ENCODE measurements at places on chromosomes 3 and 15.

- no peak for DNase-seq
These were observed 186.7 kb downstream of the TJP1 start for GRCh38 chr15:29635513-29636098.

GRCh38 chr3:44030687-44031305 lies 210.9 kb upstream of the TOPAZ1 start:
- no peak for DNase-seq

DNA sequence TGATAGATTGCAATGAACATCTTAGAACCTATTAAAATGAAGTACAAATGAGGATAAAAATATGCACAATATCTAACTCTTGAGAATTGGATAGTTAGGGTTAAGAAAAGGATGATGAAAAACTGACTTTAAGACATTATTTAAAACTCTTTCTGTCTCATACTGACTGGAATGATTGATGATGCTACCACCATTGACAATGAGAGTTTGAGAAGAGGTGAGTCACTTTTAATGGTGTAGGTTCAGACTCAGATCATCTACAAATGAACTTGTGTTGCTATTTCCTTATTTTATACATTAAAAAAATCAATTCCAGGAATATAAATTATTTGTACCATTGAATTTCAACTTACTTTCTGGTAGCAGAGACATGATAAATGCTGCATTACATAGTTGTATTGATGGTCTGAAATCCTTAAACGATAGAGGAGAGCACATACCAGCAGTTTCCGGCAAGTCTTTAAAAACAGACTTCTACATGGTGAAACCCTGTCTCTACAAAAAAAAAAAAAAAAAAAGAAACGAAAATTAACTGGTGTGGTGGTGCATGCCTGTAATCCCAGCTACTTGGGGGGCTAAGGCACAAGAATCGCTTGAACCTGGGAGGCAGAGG lies 409.0 kb downstream of the OTOL1 start:
- no peak for DNase-seq

DNA sequence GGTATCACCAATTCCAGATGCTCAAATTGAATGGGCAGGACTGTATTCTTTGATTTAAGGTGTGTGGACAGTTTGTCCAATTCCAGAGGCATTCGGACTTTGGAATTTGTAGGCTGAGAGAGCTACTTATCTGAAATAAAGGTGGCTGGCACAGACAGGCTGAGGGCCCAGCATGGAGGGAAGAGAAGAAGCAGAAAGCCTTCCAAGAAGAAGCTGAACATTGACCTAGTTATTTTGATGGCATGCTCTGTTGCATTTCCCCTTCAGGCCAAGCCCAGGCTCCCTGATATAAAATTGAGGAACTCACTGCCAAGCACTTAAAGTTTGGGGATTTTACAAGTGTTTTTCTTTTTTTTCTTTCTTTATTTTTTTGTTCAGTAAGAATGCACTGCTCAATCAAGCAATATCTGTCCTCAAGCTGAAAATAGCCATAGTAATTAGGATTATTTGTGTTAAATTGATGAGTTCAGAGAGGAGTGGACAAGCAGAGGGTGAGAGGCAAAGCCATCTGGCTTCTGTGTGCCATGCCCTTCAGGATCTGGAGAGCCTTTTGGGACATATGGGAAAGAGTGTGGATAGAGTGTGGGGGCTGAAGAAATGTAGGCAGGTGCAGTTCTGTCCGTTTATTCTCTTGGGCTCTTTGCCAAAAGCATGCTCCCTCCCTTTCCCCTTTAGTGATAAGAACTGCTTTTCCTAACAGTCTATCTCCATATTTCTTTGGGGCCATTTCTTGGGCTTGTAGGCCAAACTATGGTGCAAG lies 148.9 kb downstream of the OXSM start:
- no peak for DNase-seq

DNA sequence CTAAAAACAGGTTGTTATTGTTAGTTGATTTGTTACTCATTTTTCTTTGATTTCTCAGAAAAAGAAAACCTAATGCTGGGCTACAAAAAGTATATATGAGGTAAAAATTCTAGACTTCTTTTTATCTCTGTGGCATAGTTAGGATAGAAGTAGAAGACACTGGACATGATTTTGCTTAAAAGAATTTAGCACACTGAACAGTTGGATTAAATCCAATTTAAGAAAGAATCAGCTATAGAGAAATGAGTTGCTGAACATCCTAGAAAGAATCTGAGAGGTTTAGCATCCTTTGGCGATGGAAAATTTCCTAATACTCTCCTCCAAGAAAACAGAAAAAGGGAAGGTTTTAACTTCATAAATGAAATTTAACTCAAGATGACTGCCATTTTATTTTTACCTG lies 259.7 kb downstream of the TBL1XR1 start:
- DNase-seq, result no peak

GRCh38 chr3:127662001-127662469 lies 10.7 kb upstream of the ABTB1 start:
- DNase-seq, result no peak

DNA sequence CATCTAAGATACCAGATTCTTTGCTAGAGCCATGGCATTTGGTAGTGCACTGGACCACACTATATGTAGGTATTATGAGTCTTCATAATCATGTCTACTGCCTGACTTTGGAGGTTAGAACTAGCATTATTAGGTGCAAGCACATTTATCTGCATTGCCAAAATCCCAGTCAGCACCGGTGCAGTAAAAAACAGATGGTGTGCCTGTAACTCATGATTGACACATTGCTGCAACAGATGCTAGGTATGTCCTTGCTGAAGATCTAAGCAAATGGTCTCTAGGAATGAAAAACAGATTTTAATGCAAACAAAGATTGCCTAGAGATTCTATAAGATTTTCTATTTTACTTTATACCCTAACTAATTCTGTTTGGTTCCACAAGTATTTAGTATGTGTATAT lies 47.7 kb downstream of the MYO5A start:
- DNase-seq, result no peak

DNA sequence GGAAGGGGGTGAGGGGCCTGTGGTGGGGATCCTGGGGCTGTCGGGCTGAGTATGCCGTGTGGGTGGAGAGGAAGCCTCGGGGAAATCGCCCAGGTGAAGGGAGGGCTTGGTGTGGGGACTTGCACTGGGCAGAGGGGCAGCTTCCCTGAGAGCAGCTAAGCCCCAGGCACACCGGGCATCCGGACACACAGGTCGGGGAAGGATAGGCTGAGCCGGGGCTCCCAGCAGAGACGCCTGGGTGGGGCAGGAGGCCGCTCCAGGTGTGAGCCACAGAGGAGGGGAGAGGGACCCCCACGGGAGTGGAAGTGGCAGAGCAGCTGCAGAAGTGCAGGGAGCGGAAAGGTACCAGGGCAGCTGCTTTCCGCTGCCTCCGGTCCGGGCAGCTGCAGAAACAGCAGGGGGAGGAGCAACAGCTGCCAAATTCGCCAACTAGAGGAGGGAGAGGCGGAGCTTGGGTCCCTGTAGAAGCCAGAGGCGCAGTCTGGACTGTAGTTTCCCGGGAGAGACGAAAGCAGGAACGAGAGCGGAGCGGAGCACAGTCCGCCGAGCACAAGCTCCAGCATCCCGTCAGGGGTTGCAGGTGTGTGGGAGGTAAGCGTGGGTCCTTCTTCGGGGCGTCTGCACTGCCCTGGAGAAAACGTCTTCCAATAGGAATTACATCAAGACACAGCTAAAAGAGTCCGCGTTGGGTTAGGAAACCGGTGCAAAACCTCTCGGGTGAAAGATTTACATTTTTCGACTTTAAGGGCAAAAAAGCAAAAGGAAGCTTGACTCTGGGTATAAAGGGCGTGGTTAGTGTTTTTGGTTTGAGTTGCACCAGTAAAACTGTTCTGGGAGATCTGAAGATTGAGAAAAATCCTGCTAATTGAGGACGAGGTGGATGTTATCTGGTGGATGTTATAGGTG lies at the start of gene SERPINI1:
SERPINI1 (plus strand) TSS at position 489 of the 906 bp plus-strand sequence. CDS start 53,408 bp downstream, outside the sequence.
- peak; percentile 92 for DNase-seq

GRCh38 chr15:100924436-100924835 lies 5.3 kb downstream of the LRRK1 start:
- DNase-seq, result no peak

DNA sequence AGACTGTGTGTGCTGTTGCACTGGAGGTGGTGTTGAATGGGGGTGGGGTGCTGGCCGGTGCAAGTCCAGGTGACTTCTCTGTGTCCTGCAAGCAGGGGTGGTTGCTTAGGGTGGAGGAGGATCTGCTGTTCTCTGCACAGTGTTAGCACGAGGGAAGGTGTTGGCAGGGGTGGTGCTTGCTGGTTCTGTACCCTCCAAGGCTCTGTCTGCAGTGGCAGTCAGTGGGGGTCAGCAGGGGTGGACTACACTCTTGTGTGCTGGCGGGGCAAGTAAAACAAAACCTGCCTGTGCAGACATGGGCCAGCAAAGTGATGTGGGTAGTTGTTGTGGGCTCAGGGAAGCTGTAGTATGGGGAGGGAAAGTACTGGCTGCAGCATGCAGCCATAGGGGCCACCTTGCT lies 5.5 kb downstream of the ROPN1 start:
- no peak for DNase-seq

GRCh38 chr15:65819563-65819960 lies 27.5 kb upstream of the DENND4A start:
- no peak for DNase-seq

GRCh38 chr3:69296995-69297394 lies 88.9 kb downstream of the FRMD4B start:
- no peak for DNase-seq

- DNase-seq, result peak; percentile 85
These were observed 194.1 kb upstream of the ARHGEF26 start for GRCh38 chr3:153927107-153927506.

- no peak for DNase-seq
These were observed 30.2 kb upstream of the OCA2 start for GRCh38 chr15:28129231-28129848.

DNA sequence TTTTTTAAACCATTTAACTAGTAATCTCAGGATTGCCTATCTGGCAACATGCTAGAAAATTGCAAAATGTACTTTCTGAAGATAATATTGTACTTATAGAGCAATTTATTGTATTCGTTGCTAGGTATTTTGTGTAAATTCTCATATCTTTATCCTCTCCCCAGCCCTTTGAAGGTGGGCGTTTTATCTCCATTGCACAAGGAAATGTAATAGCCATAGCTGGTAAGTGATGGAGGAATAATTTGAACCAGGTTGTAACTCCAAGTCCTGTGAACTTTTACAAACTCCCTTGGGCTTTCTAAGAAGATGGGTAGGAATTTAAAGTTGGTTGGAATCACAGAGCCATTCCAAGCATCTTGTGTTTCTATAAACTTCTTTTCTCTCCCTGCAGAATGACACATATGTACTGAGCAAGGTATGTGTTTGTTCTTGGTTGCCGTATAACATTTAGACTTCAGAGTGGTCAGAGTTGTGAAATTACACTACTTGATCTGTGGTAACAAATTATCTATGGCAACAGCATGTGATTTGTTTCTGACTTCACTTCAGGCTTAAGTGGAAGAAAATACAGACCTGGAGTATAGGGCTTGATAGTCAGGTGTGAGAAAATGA lies 170.9 kb downstream of the AKAP13 start:
- peak; percentile 61 for DNase-seq

GRCh38 chr15:74304431-74304830 lies 63.0 kb downstream of the CYP11A1 start:
- no peak for DNase-seq

DNA sequence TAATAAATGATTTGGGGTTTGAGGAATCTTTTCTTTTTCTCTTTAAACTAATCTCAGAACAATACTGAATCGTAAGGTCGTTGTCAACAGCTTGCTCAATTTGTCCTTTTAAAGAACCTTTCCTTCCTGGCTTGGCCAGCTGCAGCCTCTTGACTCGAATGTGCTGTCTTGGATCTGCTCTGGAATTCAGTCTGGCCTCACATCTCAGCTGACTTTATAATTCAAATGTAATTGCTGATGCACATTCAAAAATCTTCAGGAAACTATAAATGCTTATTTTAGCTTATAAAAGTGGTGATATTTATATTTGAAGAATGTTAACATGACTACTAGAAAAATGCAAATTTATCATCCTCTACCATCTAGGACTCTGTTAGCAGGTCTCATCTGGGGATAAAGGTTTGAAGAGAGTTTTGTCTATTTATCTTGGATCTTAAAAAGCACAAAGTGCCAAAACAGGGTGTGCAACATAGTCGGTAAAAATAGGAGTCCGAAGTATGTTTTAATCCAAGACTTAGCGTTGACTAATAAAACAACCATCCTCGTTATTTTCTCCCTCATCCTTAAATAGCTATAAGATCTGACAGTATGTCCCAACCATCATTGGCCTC lies 1035.2 kb downstream of the MCTP2 start:
- peak; percentile 73 for DNase-seq

- DNase-seq, result peak; percentile 61
These were observed 81.7 kb downstream of the TAMM41 start for GRCh38 chr3:11764931-11765363.

- DNase-seq, result no peak
These were observed 10.7 kb downstream of the RBM15B start for GRCh38 chr3:51401735-51402134.

DNA sequence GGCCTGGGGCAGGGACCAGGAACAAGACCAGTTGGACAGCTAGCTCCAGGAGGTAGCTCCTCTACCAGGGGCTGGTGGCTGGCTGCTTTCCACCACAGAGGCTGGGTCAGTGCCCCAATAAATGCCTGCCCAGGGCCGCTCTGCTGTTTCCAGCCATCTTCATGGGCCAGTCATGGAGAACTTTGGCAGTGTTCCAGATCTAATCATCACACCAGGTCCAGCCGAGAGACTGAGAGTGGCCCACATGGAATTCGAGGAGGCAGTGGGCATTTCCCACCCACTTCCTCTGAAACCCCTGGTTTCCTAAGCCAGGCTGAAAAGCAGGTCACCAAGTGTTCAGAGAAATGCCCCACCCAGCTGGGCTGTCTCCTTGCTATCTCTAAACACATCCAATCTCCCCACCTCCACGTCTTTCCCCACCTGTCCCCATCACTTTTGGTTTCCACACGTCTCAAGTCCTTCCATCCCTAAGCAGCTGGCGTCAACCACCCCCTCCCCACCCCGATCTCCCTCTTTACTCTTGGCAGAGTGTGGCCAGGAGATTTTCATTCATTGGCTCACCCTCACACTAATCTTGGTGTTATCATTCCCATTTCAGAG lies 190.0 kb upstream of the LINGO1 start:
- no peak for DNase-seq

GRCh38 chr3:171876680-171877147 lies 33.6 kb downstream of the TMEM212 start:
- peak; percentile 97 for DNase-seq

GRCh38 chr3:32510075-32510724 lies 7.5 kb upstream of the CMTM6 start:
- peak; percentile 81 for DNase-seq

Measured in fibroblast of pulmonary artery (primary cell).